ENCODE measurements at places on chromosomes 3 and 15. TPM values are rescaled to one million over a fixed set of nuclear protein-coding genes. Genes with fewer than 3 reads are reported as not detected.
A peak's percentile ranks its signal among the peaks of the same experiment; 100 is the strongest.

DNA sequence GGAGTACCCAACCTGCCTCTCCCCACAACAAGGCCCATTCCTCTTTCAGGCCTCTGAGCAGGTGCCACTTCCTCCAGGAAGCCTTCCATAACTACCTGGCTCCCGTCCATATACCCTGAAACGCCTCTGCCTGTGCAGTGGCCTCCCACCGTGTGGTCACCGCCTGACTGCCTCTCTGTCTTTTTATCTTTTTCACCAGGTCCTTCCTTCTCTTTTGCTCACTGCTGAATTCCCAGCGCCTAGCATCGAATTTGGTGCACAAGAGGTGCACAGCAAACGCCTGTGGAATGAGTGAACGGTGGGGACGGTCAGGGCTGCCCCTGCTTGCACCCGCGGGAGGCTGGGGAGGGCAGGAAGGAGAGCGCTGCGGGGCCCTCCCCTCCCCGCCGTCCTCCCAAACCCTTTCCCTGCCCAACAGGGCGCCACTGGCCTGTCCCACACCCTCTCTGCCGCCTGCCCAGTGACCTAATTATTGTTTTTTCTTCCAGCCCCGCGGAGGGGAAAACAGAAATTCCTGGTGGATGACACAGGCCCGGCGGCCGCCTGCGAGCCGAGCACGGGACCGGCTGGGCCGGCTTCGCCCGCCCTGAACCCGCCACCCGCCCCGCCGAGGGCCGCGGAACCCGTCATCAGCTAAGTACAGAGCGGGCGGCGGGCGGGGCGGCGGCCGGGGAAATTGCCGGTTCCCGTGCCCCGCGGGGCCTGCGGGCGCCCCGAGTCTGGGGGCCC lies 140.1 kb downstream of the SMAD6 start:
- H3K4me3 ChIP-seq: peak overlapping the region; percentile 43
- peak; percentile 81 for DNase-seq
- no peaks in the 10 kb centered on the region for H3K4me1 ChIP-seq

The GOLGA8Q gene
- 0.15 TPM for total RNA-seq

GRCh38 chr3:165439765-165440164 lies 243.6 kb upstream of the SLITRK3 start:
- no peaks in the 10 kb centered on the region for H3K36me3 ChIP-seq
- no peak overlapping the region for H3K27ac ChIP-seq
- no peak for DNase-seq
- H3K4me1 ChIP-seq: no peaks in the 10 kb centered on the region
- H3K4me3 ChIP-seq: no peak overlapping the region

- no peak for DNase-seq
- no peak overlapping the region for H3K4me3 ChIP-seq
- H3K27me3 ChIP-seq: no peaks in the 10 kb centered on the region
- no peaks in the 10 kb centered on the region for H3K4me1 ChIP-seq
- no peaks in the 10 kb centered on the region for H3K36me3 ChIP-seq
Measured at GRCh38 chr3:183151086-183151485, 11.4 kb downstream of the LAMP3 start.

The IREB2 gene
- 59.9 TPM for total RNA-seq

DNA sequence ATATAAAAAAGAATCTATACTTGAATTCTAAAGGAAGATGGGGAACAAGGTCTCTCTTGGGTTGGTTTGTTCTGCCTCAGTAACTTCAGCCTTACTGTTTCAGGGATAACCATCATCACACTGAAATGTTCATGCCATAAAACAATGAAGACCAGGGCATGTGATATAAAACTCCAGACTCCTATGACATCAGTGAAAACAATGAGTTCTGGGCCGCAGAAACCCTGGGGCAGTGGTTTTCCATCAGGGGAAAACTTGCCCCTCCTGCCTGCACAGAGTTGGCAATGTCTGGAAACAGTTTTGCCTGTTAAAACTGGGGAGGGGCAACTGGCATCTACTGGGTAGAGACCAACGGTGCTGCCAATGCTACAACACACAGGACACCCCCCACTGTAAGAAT lies 46.8 kb downstream of the CA12 start:
- no peaks in the 10 kb centered on the region for H3K36me3 ChIP-seq
- H3K27me3 ChIP-seq: no peaks in the 10 kb centered on the region
- H3K27ac ChIP-seq: no peak overlapping the region
- no peak overlapping the region for H3K4me3 ChIP-seq
- DNase-seq: no peak
- H3K4me1 ChIP-seq: no peaks in the 10 kb centered on the region

DNA sequence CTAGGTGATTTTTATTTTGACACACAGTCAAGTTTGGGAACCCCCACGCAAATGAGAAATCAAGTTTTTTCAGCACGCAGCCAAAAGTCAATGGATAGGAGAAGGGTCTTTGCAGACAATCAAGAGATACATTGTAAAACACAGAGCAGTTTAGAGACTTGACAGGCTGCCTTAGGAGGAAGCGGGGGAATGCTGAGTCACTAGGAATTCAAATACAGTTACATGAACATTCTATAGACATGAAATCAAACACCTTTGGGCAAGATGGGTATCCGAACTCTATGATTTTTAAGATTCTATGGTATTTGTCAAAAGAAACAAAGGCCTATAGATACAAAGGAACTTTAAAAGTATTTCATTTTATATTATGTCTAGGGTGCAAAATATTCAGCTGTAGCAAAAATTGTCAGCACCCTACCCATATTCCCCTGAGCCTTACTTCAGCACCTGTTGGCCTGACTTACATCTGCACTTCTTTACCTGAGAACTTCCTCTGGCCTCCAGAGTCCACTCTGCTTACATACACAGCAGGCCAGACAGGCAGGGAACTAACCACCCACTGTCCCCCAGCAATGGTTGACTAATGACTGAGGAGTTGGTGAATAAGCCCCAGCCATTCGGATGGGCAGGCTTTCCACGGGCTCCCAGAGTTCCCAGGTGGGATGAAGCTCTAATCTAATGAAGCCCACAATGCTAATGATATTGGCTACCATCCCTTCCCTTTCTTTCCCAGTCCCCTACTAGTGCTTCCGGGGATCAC lies 289.3 kb upstream of the RORA start:
- no peaks in the 10 kb centered on the region for H3K36me3 ChIP-seq
- H3K4me1 ChIP-seq: no peaks in the 10 kb centered on the region
- H3K4me3 ChIP-seq: no peak overlapping the region

The GUCA1C gene
- not detected for total RNA-seq

The PP2D1 gene
- total RNA-seq: not detected

DNA sequence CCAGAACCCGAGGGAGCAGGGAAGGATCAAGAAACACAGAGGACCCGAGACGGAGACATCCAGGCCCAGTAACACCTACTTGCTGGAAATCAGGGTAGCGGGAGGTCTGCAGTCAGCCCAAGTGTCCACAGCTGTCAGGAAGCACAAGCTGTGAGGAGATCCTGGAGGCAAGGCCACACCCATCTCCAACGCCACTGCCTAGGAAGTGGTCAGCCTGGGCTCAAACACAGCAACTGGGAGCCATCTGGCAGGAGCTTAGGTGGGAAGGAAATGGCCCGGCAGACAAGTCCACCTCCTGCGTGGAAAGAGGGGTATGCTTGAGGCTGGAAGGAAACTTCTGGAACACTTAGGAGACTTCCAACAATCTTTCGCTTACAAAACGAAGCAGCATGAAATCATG lies 407.1 kb downstream of the VPS13C start:
- no peak for DNase-seq

The SERPINI2 gene
- not detected for total RNA-seq

The ACVR2B gene
- 5.4 TPM for total RNA-seq

DNA sequence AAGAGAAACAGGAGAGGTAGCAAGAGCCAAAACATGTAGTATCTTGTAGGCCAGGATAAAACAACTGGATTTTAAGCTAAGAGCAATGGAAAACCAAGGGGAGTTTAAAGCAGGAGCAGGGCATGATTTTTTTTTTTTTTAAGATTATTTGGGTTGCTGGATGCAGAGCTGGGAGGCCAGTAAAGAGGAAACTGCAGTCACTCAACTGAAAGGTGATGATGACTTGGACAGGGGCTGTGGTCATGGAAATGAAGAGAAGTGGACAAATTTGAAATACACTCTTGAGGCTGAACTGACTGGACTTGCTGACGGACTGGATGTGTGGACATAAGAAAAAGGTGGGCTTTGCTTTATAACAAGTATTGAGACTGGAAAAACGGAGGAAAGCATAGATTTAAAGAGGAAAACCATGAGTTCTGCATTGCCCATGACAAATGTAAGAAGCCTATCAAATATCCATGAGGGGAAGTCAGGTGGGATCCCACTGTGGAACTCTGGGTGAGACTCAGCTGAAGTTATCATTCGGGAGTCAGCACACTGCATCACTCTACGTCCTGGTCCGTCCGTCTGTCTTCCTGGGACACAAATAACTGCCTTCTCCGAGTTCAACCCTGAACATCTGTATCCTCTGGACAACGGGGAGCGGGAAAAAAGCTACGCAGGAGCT lies 688 bp downstream of the XPC start:
- peak overlapping the region; percentile 86 for H3K4me3 ChIP-seq
- H3K4me1 ChIP-seq: peaks cover 20% of the 10 kb centered on the region
- no peak for DNase-seq
- H3K27ac ChIP-seq: peak overlapping the region; percentile 93
- no peaks in the 10 kb centered on the region for H3K27me3 ChIP-seq

DNA sequence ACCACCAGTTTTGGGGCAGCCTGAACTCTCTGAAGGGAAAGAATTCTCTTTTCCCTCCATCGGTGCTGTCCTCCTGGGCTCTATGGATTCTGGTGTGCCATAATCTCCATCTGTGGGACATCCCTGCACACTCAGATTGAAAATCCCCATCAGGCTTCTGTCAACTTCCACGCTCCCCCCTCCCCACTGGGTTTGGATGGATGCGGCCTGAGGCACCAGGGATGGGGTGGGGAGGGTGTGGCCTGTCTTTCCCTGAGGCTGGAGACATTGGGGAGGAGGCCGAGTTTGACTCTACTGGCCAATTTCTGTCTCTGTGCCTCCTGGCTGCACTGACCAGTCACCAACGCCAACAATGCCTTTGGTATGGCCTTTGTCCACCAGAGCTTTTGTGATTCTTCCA lies 16.3 kb upstream of the FBLN2 start:
- peaks cover 5% of the 10 kb centered on the region for H3K27me3 ChIP-seq
- no peaks in the 10 kb centered on the region for H3K36me3 ChIP-seq
- no peak overlapping the region for H3K4me3 ChIP-seq
- no peak for DNase-seq
- no peaks in the 10 kb centered on the region for H3K4me1 ChIP-seq
